ENCODE measurements at places on chromosomes 3 and 15. TPM values are rescaled to one million over a fixed set of nuclear protein-coding genes. Genes with fewer than 3 reads are reported as not detected.

Gene COL6A5
- total RNA-seq = not detected

Gene DUOXA1
- total RNA-seq = 6.5 TPM

DNA sequence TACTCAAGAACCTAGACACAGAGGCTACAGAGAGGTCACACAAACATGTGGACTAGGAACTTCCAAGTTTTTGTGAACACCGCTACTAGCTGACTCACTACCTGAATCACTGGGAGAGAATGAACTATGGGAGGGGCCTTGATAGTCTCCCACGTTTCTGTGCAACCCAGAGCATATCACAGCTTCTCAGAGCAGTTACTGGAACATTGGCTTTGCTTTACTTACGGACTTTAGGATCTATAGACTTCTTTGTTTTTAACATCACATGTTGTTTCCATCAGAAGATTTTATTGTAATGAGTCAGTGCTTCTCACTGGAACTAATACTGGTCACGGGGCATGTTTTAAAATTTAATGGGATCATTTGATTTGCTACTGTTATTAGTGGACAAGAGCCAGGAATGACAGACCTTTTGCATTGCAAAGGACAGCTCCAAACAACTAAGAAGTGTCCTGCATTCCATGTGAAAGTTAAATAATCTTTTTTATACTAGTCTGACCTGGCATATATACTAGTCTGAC lies 35.6 kb downstream of the RTP4 start:
- H3K4me1 ChIP-seq = peaks cover 7% of the 10 kb centered on the region
- H3K27me3 ChIP-seq = peaks cover 5% of the 10 kb centered on the region
- no peaks in the 10 kb centered on the region for H3K36me3 ChIP-seq
- no peak overlapping the region for H3K27ac ChIP-seq
- peak; percentile 34 for DNase-seq

GRCh38 chr15:57849317-57849716 lies 142.8 kb downstream of the POLR2M start:
- no peak for DNase-seq
- H3K27me3 ChIP-seq = no peaks in the 10 kb centered on the region
- H3K36me3 ChIP-seq = no peaks in the 10 kb centered on the region
- no peak overlapping the region for H3K4me3 ChIP-seq

- no peak for DNase-seq
- H3K4me1 ChIP-seq = peaks cover 8% of the 10 kb centered on the region
- no peak overlapping the region for H3K27ac ChIP-seq
- H3K27me3 ChIP-seq = peaks cover 3% of the 10 kb centered on the region
- no peak overlapping the region for H3K4me3 ChIP-seq
Observed at GRCh38 chr3:72143966-72144717, 359.2 kb upstream of the PROK2 start.

GRCh38 chr3:104102386-104102785 lies 1264.3 kb upstream of the ALCAM start:
- H3K4me1 ChIP-seq = no peaks in the 10 kb centered on the region
- no peak overlapping the region for H3K4me3 ChIP-seq
- no peaks in the 10 kb centered on the region for H3K36me3 ChIP-seq
- no peak for DNase-seq

DNA sequence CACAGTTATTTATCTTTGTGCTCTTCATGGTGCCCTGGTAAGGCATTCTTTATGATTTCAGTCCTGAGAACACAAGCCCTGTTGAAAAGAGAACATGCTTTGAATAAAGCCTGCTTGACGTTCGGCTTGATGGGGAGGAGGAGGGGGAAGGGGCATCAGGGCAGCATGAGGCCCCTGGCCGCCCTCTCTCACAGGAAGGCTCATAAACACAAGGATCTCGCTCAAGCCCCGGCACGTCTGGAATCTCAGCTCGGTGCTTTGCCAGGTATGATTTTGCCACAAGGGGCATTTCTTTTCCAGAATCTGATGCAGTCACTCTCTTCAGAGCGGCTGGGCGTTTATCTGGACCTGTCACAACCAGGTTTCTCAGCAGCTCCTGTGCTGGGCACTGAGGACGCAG lies 129.4 kb downstream of the DNAJB8 start:
- peaks cover 3% of the 10 kb centered on the region for H3K36me3 ChIP-seq
- DNase-seq = no peak
- no peak overlapping the region for H3K4me3 ChIP-seq
- H3K27me3 ChIP-seq = no peaks in the 10 kb centered on the region

DNA sequence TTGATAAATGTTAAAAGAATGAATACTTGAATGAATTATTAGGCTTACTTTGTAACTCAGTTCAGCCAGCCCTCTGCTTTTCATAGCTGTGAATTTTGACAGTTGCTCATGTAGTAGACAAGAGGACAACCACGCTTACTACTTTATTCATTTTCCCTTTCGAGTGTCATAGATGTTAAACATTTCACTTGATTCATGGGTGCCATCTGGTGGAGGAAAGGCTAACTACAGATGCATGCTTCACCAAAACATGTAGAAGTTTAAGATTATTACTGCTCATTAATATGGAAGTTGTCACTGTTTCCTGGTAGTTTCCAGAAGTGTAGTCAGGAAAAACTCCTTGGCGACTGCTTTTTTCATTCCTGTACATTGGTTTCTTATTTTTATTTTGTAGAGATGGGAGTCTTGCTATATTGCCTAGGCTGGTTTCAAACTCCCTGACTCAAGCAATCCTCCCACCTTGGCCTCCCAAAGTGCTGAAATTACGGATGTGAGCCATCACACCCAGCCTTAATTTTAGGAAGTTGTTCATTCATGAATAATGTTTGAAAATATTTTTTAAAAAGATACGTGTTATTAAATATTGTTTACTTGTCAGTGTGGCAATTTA lies 163.2 kb downstream of the B3GALNT1 start:
- H3K4me1 ChIP-seq = no peaks in the 10 kb centered on the region
- no peak overlapping the region for H3K4me3 ChIP-seq
- H3K27ac ChIP-seq = no peak overlapping the region
- H3K36me3 ChIP-seq = no peaks in the 10 kb centered on the region

DNA sequence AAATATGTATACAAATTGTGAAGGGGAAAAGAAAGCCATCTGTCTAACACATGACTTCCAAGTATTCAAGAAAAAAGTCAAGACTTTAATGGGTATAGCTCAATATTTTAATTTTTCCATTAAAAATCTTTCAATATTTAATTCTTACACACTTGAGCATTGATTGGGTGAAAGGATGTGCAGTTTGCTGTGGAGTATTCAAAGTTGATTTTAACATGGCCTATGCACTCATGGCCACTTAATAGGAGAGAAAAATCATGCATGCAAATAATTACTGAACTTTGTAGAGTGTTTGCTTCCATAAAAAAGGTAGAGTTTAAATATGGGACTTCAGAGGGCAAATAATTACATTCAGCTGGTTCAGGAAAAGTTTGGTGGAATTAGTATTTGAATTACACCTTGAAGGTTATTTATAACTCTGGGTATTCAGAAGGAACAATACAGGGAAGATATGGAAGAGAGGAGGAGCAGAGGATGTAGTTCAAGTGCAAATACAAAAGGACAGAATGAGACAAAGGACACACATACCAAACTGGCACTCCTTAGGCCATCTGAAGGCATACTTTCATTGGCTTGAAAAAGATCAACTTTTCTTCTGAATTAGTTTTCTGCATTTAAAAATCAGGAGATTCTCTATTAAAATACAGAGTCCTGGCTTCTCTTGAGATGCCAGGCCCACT lies 90.1 kb downstream of the OTOL1 start:
- no peak overlapping the region for H3K4me3 ChIP-seq
- H3K27ac ChIP-seq = no peak overlapping the region
- no peaks in the 10 kb centered on the region for H3K27me3 ChIP-seq
- no peak for DNase-seq

- no peak for DNase-seq
- no peak overlapping the region for H3K4me3 ChIP-seq
- no peak overlapping the region for H3K27ac ChIP-seq
- no peaks in the 10 kb centered on the region for H3K27me3 ChIP-seq
- no peaks in the 10 kb centered on the region for H3K4me1 ChIP-seq
Observed at GRCh38 chr3:21825684-21826083, 74.7 kb upstream of the ZNF385D start.

DNA sequence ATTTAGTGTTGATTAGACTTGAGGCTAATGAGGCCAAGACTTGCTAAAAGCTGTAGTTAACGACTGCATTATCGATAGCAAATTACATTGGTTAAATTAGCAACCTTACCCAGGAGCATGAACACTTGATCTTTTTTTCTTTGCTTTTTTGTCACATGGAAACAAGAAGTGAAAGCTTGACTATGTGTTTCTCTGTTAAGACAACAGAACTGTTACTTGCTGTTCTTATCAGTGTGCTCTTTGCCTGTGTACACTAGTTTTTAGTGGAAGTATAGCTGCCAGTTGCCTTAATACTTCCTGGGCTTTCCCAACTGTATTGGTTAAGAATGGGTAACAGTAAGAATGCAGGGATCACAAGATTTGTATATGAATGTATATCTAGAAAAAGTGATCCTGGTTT lies 625.5 kb downstream of the NAALADL2 start:
- no peak for DNase-seq
- H3K4me3 ChIP-seq = no peak overlapping the region
- no peak overlapping the region for H3K27ac ChIP-seq
- H3K27me3 ChIP-seq = no peaks in the 10 kb centered on the region
- no peaks in the 10 kb centered on the region for H3K4me1 ChIP-seq

DNA sequence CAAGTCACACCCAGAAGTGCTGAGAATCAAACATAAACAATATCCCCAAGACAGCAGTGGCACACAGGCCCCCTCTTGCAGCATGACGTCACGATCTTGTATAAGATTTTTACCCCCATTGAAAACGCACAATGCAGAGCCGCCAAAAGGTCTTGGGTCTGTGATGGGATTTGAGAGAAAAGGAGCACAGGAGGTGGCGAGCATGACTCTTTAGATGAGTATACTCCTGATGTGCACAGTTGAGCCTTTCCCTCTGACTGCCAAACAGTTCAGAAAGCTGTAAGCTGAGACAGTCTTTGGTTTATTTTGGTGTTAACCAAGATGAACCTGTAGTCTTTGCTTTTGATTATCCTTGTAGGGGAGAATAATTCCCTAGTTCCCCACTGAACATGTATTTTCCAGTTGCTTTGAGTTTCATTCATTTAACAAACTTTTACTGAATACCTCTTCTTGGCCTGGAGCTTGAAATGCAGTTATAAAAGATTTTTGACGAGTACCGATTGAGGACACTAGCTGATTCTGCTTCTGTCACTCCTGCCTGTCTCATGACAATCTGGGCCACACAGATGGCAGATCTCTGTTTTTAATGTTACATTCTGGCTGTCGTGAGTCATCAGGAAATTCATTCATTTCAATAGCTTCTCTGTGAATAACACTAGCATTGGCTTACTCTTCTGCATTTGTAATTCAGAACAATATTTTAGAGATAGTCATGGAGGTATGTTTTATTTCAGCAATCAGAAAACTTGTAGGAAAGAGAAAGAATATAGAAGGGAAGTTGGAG lies 28.9 kb downstream of the CFAP91 start:
- no peak overlapping the region for H3K27ac ChIP-seq
- H3K4me1 ChIP-seq = no peaks in the 10 kb centered on the region
- no peak for DNase-seq
- H3K4me3 ChIP-seq = no peak overlapping the region

DNA sequence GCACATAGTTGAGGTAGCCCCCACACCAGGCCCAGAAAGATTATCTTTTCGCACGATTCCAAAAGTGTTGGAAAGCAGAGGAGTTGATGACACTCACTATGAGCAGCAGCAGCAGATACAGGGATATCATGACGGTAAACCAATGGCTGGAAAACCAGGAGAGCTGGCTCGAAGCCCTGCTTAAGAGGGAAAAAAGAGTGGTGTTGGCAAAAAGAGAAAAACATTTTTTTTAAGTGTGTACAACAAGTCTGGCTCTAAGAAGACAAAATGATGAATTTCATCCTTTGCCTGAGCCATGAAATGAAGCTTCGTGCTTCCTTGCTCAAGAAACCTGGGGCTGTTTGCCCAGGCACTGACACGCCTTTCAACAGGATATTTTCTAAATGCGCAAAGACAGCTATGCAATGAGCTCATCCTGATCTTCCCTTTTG lies 27.3 kb downstream of the PARP16 start:
- H3K27me3 ChIP-seq = no peaks in the 10 kb centered on the region
- H3K36me3 ChIP-seq = no peaks in the 10 kb centered on the region
- DNase-seq = no peak
- H3K27ac ChIP-seq = no peak overlapping the region
- H3K4me1 ChIP-seq = no peaks in the 10 kb centered on the region

DNA sequence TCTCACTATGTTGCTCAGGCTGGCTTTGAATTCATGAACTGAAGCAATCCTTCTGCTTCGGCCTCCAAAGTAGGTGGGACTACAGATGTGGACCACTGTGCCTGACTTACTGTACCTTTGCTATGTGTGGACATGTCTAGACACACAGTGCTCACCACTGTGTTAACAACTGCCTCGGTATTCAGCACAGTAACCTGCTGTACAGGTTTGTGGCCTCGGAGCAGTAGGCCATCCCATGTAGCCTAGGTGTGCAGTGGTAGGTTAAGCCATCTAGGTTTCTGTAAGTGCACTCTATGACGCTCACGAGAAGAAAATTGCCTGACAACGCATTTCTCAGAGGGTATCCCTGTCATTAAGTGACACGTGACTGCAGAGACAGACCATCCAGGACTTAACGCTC lies 70.3 kb downstream of the TAMM41 start:
- no peak overlapping the region for H3K4me3 ChIP-seq
- no peaks in the 10 kb centered on the region for H3K27me3 ChIP-seq
- H3K27ac ChIP-seq = no peak overlapping the region
- no peaks in the 10 kb centered on the region for H3K4me1 ChIP-seq
- no peak for DNase-seq

DNA sequence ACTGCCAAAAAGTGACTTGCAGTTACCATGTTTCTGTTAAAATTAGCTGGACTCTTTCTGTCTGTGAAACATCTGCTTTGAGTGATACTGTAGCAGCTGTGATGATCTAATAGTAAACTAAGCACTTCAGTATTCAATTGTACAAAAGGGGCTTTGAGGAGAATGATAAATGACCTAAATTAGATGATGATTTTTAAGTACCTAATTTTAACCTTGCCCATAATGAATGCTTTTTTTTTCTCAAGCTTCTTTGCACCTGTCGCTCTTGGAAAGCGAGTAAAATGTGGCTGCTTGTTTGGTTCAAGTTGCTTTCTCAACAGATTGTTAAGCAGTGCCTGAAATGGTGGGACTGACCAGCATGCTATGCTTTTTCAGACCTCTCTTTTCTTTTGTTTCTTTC lies 752.3 kb downstream of the EPHA3 start:
- no peaks in the 10 kb centered on the region for H3K27me3 ChIP-seq
- no peak overlapping the region for H3K4me3 ChIP-seq
- no peak overlapping the region for H3K27ac ChIP-seq
- no peaks in the 10 kb centered on the region for H3K36me3 ChIP-seq
- H3K4me1 ChIP-seq = no peaks in the 10 kb centered on the region

Data from adrenal gland (tissue), 19 donors.